NCI-H446 (cell line): ENCODE measurements at places on chromosomes 2 and 18.

DNA sequence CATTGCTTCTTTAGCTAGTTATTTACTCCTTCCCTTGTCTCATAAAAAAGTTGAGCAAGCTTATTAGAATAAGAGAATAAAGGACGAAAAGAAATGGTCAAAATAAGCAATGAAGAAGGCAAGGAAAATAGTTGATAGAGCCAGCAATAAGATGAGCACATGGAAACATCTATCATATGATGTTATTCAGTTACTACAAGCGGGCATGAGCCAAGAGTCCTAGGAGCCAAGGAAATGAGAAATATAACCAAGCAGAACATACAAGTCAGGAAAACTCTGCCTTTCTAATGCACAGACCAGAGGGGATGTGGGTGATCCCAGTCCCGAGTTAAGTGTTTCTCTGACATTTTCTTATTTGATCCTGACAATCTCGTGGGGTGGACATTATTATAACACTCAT lies 33.9 kb downstream of the INO80C start:
- DNase-seq: no peak

DNA sequence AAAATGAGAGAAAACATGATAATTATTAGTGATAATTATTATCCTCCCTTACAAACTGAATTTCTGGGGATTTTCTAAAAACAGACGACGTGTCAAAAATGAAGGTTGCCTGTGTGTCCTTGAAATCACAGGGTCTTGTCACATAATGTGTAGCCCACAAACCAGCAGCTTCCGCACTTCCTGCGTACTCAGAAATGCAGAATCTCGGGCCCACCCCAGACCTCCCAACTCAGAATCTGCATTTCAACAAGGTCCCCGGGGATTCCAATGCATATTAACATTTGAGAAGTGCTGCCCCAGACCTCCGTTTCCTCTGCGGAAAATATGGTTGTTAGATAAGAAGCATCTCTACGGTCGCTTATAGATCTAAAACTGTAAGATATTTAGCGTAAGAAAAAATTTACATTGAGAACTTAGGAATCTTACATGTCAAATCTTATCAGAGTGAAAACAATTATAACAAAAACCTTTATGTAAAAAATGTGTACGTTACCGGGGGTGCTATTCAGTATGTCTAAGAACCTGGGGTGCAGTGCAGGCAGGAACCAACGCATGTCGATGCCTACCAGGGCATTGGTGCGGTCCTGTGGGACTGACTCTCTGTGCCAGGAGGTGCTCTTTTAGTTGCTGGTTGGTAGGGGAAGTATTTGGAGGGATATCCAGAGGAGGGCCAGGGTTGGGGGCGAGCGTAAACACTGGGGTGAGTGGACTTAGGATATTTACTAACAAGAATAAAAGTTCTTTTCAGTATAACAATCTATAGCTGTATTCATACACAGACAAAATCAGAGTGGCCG lies 15.2 kb downstream of the CDKL4 start:
- no peak for DNase-seq

- no peak for DNase-seq
Measured at GRCh38 chr2:227415538-227416424, 28.0 kb upstream of the SCYGR1 start.

GRCh38 chr2:36326286-36326685 lies 29.3 kb upstream of the CRIM1 start:
- DNase-seq: no peak

DNA sequence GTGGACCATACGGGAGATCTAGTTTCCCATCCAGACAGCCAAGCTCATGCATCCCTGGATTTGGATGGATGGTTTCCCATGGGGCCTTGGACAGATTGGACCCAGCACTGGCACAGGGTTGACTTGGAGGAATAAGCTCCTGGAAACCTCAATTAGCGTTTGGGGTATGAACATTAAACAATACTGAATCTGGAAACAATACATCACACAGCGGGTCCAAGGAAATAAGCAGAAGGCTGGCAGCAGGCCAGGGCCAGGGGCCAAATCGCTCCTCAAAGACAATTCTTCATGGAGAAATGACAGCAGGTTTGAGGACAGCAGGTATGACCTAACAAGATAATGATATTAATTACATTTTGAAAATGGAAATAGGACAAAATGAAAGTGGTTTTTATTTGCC lies 540.6 kb downstream of the RIT2 start:
- peak; percentile 95 for DNase-seq

DNA sequence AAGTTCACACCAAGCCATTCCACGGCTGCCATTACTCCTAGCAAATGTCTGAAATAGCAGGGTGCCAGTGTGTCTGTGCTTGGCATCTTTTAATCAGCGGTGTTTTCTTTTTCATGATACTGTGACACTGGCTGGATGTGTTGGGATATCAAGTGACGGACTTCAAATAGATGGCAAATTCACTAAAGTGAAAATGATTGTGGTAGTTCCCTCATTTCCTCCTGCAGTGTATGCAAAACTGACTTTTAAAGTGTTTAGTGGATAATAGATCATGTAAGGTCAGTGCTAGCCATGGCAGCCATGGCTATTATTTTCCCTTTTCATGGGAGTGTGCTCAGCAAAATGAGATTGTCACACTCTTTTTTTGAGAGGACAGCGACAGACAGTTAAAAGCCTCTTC lies 261.5 kb upstream of the SIX3 start:
- DNase-seq: no peak

GRCh38 chr2:180322781-180323180 lies 315.7 kb upstream of the CWC22 start:
- no peak for DNase-seq
